ENCODE measurements at places on chromosomes 7 and 10.

DNA sequence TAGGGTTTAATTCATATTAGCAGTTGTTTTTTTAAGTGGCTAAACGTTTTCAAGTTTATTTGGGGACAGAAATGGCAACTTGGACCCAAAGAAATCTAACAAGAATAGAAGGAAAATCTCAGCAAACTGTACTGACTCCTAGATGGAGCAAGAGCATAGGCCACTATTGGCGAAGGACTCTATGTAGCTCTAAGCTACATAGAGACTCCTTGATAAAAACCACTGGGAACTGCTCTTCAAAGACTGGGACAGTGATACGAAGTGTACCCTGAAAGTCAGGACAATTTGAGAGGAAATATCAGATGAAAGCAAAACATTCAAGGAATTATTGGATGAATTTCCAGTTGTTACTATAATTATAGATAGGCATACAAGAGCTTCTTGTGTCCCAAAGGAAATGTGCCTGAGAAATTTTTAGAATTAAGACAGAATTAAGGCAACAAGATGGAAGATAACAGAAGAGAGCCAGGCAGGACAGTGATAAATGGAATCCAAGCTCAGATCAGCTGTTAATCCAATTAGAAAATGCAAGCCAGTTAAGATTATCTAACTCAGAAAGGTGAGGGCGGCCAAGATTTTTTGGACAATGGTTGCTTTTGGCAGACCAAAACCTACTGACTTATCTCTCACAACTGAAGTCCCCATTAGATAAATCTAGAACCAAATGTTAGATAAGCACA, 103.7 kb upstream of the IFRD1 start:
- DNase-seq, result no peak

DNA sequence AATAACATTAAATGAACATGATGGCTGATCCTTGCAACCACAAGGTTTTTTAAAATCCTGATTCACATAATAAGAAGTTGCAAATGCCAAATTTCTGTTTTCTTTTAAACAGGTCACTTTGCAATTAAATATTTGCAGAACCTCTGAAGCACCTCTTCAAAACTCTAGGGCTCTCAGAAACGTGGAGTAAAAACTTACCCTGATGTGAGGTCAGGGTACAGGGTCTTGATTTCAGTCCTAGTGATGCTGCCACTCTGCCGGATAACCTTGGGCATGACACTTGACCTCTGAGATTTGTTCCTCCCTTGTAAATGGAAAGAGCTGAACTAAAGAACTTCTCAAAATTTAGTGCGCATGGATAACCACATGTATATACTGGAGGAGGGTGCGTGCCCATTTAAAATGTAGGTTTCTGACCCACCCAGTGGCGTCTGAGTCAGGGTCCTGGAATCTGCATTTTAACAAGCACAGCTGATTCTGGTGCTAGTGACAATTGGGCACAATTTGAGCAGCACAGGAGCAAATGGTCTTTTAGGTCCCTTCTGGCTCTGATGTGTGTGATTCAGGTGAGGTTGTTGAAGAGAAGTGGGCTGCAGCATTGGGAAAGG, 35.5 kb upstream of the TNPO3 start:
- DNase-seq, result no peak

DNA sequence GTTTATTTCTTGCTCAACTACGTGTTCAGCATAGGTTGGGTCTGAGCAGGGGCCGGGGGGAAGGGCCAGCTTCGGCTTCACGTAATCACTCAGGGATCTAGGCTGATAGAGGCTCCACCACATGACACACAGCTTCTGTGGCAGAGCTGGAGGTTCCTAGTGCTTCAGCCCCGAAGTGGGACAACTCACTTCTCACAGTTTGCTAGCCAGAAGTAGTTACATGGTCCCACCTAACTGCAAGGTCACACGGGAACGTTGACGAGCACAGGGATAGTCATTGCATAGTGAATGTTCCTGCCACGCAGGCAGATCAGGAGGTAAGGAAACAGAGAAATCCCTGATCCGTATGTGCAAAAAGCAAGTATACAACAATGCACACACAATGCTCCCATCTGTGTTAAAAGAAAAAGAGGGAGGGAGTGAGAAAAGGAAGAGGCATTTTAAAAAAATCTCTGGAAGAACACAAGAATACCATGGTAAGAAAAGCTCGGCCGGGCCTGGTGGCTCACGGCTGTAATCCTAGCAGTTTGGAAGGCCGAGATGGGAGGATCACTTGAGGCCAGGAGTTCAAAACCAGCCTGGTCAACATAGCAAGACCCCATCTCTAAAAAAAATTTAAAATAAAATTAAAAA, 16.9 kb downstream of the SMURF1 start:
- DNase-seq, result no peak

DNA sequence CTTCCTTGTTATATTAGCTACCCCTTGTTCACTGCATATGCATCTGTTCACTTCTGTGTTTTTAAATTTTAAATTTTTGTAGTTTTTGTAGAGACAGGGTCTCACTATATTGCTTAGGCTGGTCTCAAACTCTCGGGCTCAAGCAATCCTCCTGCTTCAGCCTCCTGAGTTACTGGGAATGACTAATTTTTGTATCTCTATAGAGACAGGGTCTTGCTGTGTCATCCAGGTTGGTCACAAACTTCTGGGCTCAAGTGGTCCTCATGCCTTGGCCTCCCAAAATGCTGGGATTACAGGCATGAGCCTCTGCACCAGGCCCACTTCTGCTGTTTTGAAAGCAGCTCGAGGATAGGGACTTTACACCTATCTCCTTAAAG, 64.6 kb downstream of the PRTFDC1 start:
- DNase-seq, result no peak

DNA sequence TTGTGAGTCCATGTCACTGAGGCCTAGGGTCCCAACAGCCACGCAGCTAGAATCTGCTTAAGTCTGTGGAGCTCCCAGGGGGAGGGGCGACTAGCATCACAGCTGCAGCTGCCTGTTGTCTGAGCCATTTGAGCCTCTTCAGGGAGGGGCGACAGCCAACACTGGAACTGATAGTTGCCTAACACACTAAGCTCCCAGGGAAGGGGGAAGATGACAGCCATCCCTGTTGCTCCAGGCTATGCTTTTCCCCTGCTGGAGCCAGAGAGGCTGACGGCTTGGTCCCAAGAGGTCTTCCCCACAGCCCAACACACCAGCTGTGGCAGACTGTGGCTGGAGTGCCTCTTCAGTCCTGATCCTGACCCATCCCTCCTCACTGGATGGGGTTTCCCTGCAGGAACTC, 817.5 kb downstream of the NXPH1 start:
- no peak for DNase-seq

DNA sequence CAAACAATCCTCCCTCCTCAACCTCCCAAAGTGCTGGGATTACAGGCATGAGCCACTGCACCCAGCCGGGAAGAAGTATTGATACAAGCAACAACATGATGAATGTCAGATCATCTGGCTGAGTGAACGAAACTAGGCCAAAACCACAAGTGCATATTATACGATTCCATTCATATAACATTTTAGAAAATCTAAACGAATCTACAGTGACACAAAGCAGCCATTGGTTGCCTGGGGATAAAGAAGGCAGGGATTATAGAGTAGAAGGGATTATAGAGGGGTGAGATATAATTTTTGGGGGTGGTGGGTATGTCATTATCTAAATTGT, 11.5 kb upstream of the RHBDD2 start:
- no peak for DNase-seq

- DNase-seq, result no peak
Measured at GRCh38 chr10:122646511-122647382, 52.9 kb downstream of the C10orf120 start.

- no peak for DNase-seq
Measured at GRCh38 chr7:69403169-69403568, 195.1 kb upstream of the AUTS2 start.

- no peak for DNase-seq
Measured at GRCh38 chr10:125174360-125174759, 14.0 kb upstream of the CTBP2 start.

DNA sequence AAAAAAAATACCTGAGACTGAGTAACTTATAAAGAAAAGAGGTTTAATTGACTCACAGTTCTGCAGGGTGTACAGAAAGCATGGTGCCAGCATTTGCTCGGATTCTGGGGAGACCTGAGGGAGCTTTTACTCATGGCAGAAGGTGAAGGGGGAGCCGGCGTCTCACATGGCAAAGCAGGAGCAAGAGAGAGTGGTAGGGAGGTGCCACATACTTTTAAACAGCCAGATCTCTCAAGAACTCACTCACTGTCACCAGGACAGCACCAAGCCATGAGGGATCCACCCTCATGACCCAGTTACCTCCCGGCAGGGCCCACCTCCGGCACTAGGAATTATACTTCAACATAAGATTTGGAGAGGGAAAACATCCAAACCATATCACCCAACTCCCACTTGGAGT, 25.8 kb downstream of the MSRB2 start:
- no peak for DNase-seq

DNA sequence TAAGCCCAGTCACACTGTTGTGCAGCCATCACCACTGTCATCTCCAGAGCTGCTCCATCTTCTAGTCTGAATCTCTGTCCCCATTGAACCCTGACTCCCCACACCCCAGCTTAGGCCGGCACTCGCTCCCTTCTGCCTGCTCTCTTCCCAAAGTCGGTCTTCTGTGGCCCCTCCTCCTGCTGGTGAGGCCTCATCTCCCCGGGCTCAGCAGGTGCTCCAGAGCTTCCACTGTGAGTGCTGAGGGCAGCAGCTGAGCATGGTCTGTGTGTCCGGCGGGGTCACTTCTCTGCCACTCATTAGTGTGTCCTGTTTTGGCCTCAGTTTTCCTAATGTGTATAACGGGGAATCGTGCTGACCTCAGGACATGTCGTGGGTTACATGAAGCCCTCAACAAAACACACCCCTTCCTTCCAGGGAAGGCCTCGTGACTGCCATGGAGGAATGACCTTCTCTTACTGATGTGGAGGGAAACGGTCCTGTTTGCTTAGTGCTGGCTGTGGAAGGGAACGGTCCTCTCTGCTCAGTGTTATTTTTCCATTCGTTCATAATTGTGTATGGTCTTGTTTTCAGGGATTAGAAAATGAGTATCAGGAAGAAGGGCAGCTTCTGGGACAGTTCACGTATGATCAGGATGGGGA, 4.3 kb upstream of the GET4 start:
- no peak for DNase-seq

GRCh38 chr7:25820432-25821040, 331.5 kb upstream of the NFE2L3 start:
- no peak for DNase-seq

DNA sequence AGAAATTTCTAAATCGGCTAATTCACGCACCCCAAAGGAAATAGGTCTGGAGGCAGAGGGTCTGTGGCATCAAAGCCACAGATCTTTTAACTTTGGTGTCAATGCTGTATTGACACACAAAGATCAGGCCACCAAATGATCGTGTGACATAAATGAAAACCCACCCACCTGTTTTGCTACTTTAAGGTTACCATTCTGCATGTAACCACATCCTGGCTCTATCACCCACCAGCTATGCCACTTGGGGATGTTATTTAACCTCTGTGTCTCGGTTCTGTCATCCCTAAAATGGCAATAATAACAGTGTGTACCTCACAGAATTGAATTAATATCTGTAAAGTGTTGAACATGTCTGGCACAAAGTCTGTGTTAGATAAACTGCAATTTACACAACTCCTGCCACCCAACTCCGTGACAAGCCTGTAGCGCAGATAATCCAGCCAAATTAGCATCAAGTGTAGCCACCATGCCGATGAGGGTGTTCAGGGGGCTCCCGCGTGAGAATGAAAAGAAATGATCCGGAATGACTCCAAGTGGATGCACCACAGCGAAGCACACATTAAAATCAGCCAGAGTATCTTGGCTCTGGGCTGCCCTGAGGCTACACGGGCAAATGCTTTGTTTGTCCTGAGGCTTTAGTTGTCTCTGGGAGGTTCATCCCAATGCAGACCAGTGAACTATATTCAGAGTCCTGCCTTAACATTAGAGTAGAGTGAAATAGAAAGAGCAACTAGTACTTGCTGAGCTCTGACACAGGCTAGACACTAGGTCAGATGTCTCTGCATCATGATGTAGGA, 158.4 kb upstream of the NEBL start:
- DNase-seq, result no peak

GRCh38 chr10:72126184-72126871, 38.0 kb upstream of the SPOCK2 start:
- no peak for DNase-seq

DNA sequence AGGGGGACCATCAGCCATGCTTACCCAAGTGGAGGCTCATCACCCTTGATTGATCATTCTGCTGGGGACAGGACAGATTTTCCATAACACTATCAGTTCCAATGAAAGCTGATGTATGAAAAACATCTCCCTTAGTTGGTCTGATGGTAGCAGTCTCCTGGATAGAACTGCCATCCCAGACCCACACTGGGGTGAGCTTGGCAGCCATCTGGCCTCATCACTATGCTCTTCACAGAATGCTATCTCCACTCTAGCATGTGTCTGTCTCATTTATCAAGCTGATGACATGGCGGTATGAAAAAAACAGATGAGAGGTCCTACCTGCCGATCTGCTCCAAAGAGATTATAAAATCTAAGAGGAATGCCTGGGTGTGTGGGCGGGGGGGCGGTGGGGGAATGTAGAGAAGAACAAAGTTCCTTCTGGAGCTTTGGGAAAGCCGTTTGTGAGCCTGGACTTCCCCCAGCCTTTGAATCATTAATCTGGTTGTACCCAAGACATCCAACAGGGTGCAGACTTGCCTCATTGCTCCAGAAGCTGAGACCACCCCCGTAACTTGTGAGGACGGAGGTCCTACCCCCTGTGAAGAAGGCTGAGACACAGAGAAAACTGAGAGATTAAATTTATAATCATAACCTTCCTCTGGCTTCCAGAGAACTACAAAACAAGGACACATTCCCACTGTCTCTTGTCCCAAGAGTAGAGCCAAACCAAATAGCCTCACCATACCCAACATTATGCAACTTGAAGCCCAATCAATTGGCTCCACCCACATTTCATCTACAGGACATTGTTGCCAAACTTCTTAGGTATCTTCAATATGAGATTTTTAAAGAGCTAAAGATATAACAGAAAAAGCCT, 340.8 kb downstream of the KCNMA1 start:
- DNase-seq, result no peak

DNA sequence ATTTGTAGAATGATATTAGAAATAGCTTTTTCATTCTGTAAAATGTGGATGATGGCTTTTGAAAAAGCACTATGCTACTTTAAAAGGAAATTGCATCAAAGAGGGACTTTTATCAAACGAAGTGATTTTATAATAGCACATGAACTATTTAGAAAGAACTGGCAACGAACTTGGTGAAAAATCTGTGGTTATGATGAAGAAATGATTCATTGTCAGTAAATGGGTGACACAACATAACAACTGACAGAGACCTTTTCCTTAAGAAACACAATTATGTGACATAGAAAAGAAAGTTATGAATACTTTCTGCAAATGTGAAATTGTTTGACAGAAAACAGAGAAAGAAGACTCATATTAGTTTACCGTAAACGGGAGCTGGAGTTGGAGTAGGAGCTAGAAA, 60.7 kb upstream of the LAMB4 start:
- no peak for DNase-seq
